ENCODE measurements at places on chromosomes 6 and 20.

- no peak for DNase-seq
Observed at GRCh38 chr6:90703336-90703735, 116.5 kb upstream of the MAP3K7 start.

DNA sequence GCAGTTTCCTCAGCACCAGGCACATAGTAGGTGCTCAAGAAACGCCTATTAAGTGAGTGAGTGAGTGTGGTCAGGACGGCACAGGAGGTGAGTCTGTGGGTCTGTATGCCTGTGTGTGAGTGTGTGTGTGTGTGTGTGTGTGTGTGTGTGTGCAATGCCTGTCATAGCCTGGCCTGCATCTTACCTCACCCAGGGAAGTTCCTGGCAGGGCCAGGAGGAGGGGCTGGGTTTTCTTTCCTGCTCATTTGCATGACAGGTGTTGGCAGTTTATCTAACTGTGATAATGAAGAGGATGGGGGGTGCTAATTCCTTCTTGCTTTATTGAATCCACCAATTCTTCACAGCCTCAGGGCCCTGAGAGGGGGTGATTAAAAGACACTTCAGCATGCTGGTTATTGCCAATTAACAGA, 146.7 kb upstream of the MLN start:
- DNase-seq = no peak

DNA sequence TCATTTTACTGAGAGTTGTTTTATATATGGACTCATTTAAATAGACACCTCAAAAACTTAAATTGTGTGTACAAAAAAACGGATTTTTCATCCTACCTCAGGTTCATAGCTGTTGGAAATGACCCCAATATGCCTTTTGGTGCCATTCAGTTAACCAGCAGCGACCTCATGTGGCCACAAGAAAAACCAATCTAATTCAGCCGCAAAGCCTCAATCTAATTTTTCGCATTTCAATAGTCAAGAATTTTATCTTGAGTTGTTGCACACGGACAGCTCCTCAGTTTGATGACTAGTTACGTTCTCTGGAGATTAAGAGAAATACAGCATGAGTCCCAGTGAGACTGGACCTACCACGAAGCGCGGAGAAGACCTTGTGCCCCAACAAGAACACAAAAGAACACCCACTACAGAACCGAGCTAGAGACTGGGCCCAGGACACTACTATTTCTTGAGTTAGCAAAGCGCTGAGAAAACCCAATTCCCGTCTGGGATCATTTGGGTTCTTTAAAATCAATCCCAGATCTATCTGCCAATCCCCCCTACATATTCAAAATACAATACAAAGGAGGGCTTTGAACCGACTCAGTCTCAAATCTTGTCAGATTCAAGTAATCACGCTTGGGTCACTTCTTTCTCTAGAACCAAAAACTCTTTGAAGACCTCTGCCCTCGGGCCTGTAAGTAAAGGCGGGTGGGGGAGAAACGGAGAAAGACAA, 1.1 kb downstream of the TCP11 start:
- DNase-seq = peak; percentile 24

DNA sequence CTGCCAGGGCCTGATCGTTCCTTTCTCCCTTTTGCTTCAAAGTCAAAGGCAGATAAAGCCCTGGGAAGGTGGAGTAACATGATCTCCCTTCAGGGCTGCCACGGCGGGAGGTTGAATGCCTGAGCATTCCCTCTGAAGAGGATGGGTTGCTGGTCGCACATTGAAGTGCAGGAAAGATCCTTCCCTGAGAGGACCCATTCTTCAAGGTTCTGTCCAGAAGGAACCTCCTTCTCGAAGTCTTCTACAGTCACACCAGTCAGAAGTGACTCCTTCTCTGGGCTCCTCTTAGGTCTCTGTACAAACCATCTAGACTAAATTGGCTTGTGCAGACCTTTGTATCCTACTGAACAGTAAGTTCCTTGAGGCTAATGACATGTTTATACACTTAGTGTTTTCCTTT, 192.6 kb upstream of the VGLL2 start:
- no peak for DNase-seq

- no peak for DNase-seq
Observed at GRCh38 chr6:167474725-167475124, 149.8 kb downstream of the TTLL2 start.

DNA sequence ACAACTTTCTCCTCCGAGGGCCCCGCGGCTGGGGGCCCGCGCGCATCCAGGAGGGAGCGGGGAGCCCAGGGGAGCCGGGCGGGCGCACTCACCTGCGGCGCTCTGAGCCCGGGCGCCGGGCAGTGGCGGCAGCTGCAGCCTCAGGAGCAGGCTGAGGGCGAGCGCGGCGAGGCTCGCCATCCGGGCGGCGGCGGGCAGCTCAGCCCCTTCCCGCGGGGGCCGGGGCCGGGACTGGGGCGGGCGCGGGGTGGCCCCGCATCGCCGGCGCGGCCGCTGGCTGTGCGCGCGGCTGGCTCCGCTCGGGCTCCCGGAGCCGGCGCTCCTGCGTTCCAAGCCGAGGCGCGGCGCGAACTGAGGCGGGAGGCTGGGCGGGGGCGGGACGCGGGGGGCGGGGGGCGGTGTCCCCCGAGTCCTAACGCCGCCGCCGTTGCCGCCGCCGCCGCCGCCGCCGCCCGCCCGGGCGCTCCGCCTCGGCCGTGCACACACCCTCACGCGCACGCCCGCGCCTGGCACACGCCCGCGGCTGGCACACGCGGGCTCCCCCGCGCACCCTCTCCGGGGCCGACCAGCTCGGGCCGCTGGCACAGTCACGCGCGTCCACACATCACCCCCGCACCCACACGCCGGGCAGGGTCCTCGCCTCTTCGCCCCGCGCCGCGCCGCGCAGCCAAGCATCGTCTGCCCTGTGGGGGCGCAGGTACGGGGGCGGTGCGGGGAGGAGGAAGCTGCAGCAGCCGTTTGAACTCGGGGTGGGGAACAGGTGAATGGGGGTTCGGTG, at the start of gene PTPRT:
Gene PTPRT (minus strand): TSS at position 353 of the 778 bp plus-strand sequence. CDS start 173 bp downstream, at position 180.
- no peak for DNase-seq

GRCh38 chr6:1708122-1708521, 98.4 kb downstream of the FOXC1 start:
- no peak for DNase-seq

- no peak for DNase-seq
Observed at GRCh38 chr6:124433387-124434160, 528.7 kb upstream of the RNF217 start.

DNA sequence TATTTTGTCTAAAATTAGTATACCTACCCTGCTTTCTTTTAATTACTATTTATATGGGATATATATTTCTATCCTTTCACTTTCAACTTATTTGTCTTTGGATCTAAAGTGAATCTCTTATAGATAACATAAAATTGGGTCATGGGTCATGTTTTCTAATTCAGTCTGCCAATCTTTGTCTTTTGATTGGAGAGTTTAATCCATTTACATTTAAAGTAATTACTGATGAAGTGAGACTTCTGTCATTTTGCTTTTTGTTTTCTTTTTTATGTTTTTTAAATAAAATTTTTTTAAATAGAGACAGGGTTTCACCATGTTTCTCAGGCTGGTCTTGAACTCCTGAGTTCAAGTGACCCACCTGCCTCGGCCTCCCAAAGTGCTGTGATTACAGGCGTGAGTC, 50.5 kb upstream of the PRDM1 start:
- no peak for DNase-seq

All from HS-27A (cell line).